ENCODE measurements at places on chromosomes 1 and 21. TPM values are rescaled to one million over a fixed set of nuclear protein-coding genes. Genes with fewer than 3 reads are reported as not detected.

DNA sequence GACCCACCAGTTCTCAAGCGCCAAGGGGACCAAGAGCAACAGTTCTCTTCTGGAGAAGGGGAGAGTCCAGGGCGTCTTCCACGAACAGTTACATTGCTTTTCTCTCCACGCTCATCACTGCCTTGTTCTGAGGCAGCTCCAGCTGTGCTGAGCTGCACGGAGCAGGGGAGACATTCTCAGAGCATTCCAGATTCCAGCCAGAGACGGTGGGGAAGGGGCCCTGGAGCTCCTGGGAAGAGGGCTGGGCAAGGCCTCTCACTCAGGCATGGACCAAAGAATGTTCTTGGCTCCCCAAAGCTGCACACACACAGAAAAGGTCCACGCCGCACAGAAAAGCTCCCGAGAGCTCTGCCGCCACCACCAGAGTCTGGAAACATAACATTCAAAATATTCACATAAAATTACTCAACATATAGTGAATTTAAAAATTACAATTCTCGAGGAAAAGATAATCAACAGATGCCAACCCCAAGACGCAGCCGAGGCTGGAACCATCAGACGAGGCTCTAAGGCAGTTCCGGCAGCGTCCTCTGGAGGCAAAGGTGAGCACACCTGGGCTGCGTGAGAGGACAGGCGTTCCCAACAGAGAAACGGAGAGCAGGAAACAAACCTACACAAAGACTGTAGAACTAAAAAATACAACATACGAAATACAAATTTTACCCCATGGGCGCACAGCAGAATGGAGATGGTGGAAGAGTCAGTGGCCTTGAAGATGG lies 40.5 kb downstream of the UBE2G2 start:
- peak; percentile 31 for DNase-seq

Gene BATF3
- not detected for total RNA-seq

GRCh38 chr1:245319094-245319493 lies 164.3 kb downstream of the KIF26B start:
- no peak for DNase-seq

Gene GUCA2B
- total RNA-seq = not detected

Gene PRPF38A
- total RNA-seq = 8.7 TPM

DNA sequence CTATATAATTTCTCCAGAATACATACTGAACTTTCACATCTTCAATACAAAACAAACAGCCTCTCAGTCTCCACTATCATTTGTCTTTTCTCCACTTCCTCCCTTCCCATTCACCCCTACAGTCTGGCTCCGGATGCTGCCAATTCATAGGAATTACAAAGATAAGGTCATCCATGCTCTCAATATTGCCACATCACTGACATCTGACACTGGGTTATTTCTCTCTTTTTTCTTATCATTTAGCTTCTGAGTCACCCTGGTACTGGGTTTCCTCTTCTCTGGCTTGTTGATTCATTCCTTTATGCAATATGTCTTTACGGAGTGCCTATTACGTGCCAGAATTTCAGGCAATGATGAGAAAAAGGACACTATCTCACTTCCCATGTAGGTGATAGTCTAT lies 3.1 kb upstream of the SH3BP5L start:
- DNase-seq = peak; percentile 87

- no peak for DNase-seq
Measured at GRCh38 chr1:9576903-9577302, 11.8 kb upstream of the TMEM201 start.

GRCh38 chr1:17046334-17046657 lies 7.5 kb downstream of the SDHB start:
- DNase-seq = no peak

Gene CFAP141
- not detected for total RNA-seq

GRCh38 chr1:88916883-88917282 lies 25.5 kb upstream of the GTF2B start:
- no peak for DNase-seq

Gene CFHR3
- total RNA-seq = not detected

GRCh38 chr1:21319447-21320407 lies 29.5 kb upstream of the ECE1 start:
- no peak for DNase-seq

Gene MED8
- total RNA-seq = 83.2 TPM

DNA sequence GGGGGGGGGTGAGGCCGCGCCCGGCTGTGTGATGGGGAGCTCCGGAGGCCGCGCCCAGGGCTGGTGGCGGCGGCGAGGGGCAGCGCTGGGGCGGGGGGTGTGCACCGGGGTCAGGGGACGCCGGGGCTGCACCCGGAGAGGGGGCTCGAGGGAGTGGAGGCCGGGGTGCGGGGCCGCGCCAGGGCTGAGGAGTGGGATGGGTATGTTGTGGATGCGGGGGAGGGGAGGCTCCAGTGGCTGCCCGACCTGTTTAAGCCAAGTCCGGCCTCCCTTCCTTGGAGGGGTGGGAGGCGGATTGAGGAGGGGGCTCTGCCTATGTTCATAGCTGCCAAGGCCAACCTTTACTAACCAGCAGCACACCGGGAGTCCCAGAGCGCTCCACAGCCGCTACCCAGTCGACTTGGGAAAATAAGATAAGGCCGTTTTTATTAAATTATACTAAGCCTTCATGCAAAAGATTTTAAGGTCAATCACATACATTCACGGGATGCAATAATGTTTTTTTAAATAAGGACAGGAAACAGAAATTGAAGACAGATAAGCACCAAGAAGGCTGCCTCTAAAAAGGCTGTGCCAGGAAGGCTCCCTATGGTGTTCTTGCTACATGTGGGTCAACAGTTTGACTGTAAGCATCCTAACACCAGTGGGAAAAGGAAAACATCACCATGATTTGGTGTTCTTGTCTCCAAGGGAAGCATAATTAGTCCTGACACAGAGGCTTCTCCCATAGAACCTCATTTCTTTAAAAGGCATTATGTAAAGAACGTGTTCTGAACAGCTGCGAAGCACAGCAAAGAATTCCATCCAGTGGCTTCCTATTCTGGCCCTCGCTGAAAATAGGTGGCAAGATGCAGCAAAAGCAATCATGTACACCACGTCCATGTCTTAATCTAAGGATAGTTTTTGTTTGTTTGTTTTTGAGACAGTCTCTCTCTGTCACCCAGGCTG lies 626 bp upstream of the HLCS start:
- no peak for DNase-seq

Gene TSPAN1
- total RNA-seq = 49.4 TPM

Gene KIAA1614
- total RNA-seq = 0.79 TPM

Gene TCHHL1
- not detected for total RNA-seq

GRCh38 chr1:91278754-91279153 lies 125.9 kb downstream of the HFM1 start:
- peak; percentile 36 for DNase-seq

DNA sequence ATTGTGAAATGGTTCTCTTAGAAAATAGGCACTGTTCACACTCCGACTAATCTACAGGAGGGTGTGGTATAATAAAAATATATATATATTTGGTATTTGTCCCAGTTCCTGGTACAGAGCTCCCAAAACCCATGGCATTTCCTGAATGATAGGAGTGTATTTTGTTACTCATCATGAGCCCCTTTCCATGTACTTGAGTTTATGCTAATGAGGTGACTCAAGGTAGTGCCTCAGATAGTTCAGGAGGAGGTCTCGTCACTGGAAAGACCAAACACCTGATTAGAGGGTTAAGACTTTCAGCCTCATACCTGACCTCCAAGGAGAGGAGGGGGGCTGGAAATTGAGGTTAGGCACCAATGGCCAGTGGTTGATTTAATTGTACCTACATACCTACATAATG lies 57.9 kb downstream of the TTC3 start:
- DNase-seq = peak; percentile 83

Gene C1orf94
- not detected for total RNA-seq

- DNase-seq = peak; percentile 52
Measured at GRCh38 chr1:45493116-45493697, 2.2 kb upstream of the TESK2 start.

DNA sequence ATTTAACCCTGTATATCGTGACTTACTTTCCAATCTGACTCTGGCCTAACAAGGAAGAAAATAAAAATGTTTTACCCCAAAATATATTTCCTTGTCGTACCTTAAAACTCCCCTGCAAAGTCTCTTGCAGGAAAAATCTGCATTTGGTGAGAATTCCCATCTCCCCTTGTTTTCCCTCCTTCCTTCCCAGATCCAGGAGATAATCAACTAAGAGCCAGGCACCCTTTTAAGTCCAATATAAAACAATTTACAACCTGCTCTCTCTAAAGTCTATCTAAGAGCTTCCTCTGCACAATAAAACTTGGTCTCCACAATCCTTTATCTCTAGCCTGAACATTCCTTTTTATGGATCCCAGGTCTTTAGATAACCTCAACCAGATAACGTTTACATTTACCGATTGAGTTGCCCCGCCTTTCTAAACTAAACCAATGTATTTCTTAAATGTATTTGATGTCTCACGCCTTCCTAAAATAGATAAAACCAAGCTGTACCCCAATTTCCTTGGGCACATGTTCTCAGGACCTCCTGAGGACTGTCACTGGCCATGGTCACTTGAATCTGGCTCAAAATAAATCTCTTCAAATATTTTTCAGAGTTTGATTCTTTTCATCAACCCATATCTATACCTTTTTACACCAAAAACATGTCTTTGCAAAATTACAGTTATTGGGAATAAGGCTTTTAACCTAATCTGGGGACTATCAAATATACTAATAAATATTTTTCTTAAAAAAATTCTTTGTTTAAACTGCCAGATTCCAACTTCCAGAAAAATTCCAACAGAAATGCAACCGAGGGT lies 993 bp downstream of the DDX59 start:
- DNase-seq = no peak

Data from bronchial epithelial cell (primary cell).